ENCODE measurements at places on chromosomes 11 and 22. TPM values are rescaled to one million over a fixed set of nuclear protein-coding genes. Genes with fewer than 3 reads are reported as not detected.

DNA sequence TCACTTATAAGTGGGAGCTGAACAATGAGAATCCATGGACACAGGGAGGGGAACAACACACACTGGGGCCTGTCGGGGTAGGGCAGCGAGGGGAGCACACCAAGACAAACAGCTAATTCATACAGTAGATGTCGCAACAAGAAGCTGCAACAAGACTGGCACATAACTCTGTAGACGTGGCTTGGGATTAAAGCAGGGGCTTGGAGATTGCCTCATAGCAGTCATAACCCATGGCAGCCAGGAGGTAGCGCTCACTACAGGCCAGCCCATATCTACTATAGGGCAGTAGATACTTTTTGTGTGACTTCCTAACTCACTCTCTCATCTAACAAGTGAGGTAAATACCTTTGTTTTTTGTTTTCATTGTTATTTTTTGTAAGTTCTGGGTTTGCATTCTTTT is 1.7 kb upstream of the OR9G4 start:
- H3K4me1 ChIP-seq: no peaks in the 10 kb centered on the region
- H3K4me3 ChIP-seq: no peak overlapping the region
- no peaks in the 10 kb centered on the region for H3K36me3 ChIP-seq
- H3K27ac ChIP-seq: no peak overlapping the region

VPREB3 gene
- total RNA-seq: not detected

- peak; percentile 59 for DNase-seq
- H3K27ac ChIP-seq: no peak overlapping the region
- H3K36me3 ChIP-seq: no peaks in the 10 kb centered on the region
- H3K4me3 ChIP-seq: no peak overlapping the region
- H3K27me3 ChIP-seq: peaks cover 6% of the 10 kb centered on the region
- H3K4me1 ChIP-seq: no peaks in the 10 kb centered on the region
Measured at GRCh38 chr11:116697011-116697410, 75.8 kb downstream of the BUD13 start.

GRIK4 gene
- total RNA-seq: 0.11 TPM

DNA sequence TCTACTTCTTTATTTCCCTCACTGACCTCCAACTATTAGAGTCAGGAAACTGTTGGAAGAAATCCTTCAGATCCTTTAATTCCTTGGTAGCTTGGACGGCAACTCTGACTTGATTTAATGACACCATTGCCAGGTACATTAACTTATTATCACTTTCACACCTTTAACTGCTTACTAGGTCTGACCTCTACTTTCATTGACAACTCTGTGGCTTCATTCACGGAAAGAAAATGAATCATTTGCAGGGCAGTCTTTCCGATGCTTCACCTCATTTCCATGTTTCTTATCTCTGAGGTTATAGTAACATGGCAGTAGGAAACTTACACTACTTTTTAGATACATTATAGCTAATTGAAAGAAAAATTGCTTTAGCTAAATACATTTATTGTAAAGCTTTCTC is 82.6 kb upstream of the PDGFD start:
- no peak for DNase-seq
- H3K27me3 ChIP-seq: no peaks in the 10 kb centered on the region
- no peaks in the 10 kb centered on the region for H3K36me3 ChIP-seq
- H3K4me3 ChIP-seq: no peak overlapping the region

TEX54 gene
- total RNA-seq: not detected

DNA sequence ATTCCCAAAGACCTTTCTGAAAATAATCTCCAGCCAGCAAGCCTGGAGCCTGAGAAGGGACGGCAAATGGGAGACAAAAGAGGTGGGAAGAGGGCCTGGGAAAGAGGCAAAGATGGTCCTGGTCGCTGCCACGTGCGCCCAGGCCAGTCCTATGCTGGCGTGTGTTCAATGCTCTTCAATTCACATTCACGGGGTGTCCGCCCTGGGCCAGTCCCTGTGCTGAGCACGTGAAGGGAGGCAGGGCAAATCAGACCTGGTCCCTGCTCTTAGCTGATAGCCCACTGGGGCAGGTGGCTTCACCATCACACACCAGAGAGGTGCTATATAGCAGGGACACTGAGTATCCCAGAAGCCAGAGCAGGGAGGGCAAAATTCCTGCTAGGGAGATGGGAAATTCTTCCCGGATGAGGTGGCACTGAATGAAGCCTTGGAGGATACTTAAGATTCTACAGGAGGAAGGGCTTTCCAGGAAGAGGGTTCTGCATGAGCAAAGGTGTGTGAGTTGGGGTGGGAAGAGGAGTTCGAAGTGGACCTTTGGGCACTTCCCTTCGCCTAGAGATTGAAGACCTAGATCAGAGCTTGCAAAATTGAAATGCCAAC is 148.2 kb downstream of the CHST1 start:
- H3K4me1 ChIP-seq: no peaks in the 10 kb centered on the region
- no peaks in the 10 kb centered on the region for H3K36me3 ChIP-seq
- DNase-seq: no peak
- H3K27ac ChIP-seq: no peak overlapping the region
- H3K4me3 ChIP-seq: no peak overlapping the region
- H3K27me3 ChIP-seq: peaks cover 10% of the 10 kb centered on the region

GRCh38 chr22:39236321-39237317 is 8.2 kb downstream of the PDGFB start:
- no peak for DNase-seq
- H3K4me1 ChIP-seq: peaks cover 65% of the 10 kb centered on the region
- H3K36me3 ChIP-seq: peaks cover 2% of the 10 kb centered on the region
- no peaks in the 10 kb centered on the region for H3K27me3 ChIP-seq
- no peak overlapping the region for H3K4me3 ChIP-seq

DNA sequence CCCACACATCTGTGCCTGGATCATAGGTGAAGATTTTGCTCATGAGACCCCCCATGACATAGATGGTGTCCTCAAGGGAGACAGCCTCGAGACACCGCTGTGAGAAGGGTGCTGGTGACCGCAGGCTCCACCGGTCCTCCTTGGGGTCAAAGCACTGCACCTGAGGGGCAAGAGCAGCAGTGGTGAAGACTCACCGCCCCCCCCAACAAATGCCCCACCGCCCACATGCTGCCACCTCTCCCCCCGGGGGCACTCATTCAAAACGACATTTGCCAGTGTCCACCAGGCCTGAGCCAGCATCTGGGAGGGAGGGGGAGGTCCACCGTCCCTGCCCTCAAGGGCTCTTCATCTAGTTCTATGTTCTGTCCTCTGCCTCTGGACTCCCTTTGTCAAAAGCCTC is 9.3 kb downstream of the KLHL35 start:
- DNase-seq: no peak
- no peaks in the 10 kb centered on the region for H3K27me3 ChIP-seq
- no peak overlapping the region for H3K4me3 ChIP-seq
- H3K36me3 ChIP-seq: peaks cover 4% of the 10 kb centered on the region
- H3K27ac ChIP-seq: no peak overlapping the region
- H3K4me1 ChIP-seq: peaks cover 5% of the 10 kb centered on the region

CNTN5 gene
- total RNA-seq: 0.29 TPM

DNA sequence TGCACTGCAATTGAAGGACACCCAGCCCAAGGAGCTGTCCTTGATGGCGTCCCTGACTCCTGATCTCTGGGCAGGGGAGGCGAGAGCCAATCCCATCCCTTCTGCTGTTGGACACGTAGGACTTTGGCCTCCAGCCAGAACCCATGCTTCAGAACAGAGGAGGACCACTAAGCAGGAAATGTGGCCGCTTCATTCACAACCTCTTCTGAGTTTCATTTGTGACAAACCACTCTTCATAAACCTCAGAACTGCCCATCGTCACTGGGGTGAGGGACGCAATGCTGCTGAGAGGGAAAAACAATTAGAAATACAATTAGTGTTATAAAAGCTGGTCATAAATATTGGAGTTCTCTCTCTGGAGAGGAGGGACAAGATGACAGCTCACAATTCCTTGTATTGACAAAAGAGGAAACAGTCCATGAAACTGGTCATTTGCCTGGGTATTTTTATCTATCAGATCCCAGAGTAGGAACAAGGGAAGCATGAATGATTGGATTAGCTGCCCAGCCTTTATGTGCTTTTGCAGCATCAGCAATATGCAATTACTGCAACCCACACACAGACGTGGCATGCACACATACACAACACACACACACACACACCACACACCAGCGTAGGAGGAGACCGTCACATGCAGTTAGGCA is 216.5 kb upstream of the CADM1 start:
- no peaks in the 10 kb centered on the region for H3K36me3 ChIP-seq
- DNase-seq: no peak
- peaks cover 24% of the 10 kb centered on the region for H3K27me3 ChIP-seq
- no peak overlapping the region for H3K27ac ChIP-seq
- H3K4me1 ChIP-seq: peaks cover 7% of the 10 kb centered on the region

- no peak overlapping the region for H3K27ac ChIP-seq
- H3K4me3 ChIP-seq: no peak overlapping the region
- H3K27me3 ChIP-seq: no peaks in the 10 kb centered on the region
- peak; percentile 78 for DNase-seq
- no peaks in the 10 kb centered on the region for H3K4me1 ChIP-seq
Measured at GRCh38 chr11:134529212-134530096, 117.4 kb upstream of the B3GAT1 start.
